ENCODE measurements at places on chromosomes 5 and 9.

DNA sequence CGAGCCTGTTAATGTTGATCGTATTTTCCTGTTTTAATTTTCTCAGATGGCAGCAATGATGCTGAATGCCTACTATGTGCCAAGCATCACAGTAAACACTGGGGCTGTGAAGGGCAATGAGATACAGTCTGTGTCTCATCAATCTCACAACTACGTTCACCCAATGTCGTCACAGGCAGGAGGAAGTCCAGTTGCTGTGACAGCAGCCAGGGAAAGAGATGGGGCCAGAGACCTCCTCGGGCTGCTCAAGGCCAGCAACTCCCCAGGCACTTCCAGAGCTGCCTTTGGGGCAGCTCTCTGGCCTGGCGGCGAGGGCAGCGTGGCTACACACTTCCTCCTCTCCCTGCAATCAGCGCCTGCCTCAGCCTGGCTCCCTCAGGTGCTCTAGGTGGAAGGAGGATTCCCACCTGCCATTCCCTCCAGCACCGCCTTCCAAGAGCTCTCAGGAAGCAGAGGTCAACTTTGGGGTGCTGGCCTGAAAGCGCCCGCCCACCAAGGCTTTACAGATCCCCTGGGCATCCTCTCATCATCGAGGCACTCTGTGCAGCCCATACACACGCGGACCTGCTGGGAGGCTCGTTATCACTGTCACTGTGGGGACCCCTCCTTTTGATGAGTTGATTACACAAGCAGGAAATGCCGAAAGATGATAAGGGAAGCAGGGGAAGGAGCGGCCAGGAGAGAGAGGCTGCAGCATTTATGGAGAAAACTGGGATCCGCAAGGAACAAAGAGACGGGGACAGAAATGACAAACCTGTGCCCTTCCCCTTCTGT lies 159.2 kb downstream of the ZDHHC21 start:
- DNase-seq = no peak

DNA sequence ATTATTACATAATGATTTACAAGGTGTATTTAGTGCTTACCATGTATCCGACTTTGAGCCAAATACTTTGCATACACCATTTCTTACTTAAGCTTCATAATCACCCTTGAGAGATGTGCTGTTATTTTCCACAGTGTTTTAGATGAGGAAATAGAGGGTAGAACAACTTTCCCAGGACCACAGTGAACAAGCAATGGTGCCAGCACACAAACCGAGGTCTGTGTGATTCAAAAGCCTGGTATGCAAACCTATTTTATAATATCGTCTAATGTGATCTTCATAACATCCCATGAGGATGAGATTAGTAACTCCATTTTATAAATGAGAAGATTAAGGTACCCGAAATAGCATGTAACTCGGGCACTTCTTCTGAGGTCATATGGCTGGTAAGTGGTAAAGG lies 294.7 kb downstream of the NSG2 start:
- DNase-seq = no peak

- no peak for DNase-seq
Measured at GRCh38 chr5:112956606-112957005, 20.0 kb upstream of the DCP2 start.

GRCh38 chr9:136051837-136052471 lies 43.1 kb downstream of the NACC2 start:
- peak; percentile 52 for DNase-seq

DNA sequence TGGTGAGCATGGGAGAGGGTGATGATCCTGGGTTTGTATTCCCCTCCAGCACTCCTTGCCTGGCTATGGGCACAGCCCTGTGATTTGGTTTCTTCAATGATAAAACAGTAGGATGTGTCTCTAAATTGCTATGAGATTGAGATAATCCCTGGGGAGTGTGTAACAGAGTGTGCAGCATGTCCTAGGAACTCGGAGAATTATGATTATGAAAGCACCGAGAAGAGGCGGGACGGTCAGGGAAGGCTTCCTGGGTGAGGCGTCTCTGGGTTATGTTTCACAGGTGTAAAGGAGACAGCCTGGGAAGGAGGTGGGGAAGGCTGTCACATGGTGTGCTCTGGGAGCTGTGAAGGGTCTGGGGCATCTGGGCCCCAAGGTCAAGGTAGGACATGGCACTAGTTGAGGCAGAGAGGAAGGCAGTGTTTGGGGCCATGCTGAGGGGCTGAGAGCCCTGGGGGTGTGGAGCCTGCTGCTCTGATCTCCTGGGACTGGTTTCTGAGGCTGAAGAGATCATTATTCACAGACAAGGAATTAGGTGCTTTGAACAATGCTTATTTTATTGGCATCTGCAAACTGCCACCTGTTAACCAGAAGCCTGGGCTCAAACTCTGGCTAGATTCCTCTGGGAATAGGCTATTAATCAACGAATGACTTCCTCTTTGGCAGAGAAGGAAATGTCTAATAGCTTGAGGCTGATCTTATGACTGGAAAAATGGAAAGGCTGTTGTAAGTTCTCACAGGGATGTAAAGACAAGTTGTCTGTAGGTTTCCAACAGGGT lies 73.8 kb upstream of the IL12B start:
- DNase-seq = no peak
